ENCODE measurements at places on chromosomes 2 and 18.

DNA sequence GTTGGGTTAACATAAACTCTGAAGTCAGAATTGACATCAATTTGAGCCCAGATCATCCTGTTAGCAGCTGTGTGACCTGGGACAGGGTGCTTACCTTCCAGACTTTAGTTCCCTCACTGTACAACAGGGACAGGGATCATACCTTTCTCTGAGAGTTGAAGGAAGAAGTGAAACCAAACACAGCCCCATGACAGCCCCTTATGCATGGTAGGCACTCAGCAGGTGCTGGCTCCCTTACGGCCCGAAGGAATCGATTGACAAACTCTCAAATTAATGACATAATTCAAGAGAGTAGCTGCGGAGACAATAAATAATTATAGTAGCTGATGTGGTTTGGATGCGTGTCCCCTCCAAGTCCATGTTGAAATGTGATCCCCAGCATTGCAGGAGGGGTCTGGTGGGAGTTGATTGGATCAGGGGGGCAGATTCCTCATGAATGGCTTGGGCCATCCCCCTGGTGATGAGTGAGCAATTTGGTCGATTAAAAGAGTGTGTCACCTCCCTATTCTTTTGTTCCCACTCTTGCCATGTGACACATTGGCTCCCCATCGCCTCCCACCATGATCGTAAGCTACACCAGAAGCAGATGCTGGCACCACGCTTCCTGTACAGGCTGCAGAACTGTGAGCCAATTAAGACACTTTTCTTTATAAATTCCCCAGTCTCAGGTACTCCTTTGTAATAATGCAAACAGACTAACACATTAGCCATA lies 72.4 kb downstream of the ODC1 start:
- peak; percentile 42 for DNase-seq

DNA sequence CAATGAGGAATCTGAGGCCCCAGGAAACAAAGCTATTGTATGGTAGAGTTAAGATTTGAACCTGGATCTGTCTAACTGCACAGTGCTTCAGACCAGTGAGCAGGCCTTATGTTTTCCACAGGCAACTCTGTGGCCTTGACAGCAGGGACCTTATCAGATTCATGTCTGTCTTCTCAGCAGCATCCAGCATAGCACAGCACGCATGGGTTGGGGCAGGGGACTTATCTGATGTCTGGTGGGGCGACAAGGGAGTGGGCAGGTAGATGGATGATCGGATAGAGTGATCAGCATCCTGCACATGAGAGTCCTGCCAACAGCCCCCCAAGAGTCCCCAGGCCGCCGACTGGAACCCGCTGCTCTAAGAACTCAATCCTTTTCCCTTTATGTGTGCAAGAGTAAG lies 28.7 kb upstream of the KCNF1 start:
- no peak for DNase-seq

- DNase-seq, result peak; percentile 62
These were observed 60.7 kb downstream of the INPP4A start for GRCh38 chr2:98505311-98505808.

DNA sequence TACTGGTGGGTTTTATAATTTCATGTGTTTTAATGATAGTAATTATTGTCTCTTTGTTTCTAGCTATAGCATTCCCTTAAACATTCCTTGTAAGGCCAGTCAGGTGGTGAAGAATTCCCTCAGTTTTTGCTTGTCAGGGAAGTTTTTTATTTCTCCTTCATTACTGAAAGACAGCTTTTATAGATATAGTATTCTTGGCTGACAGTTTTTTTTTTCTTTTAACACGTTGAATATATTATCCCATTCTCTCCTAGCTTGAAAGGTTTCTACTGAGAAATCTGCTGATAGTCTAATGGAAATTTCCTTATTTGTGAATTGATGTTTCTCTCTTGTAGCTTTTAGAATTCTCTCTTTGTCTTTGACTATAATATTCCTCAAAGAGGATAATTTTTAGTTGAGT lies 46.8 kb downstream of the ASB1 start:
- no peak for DNase-seq

DNA sequence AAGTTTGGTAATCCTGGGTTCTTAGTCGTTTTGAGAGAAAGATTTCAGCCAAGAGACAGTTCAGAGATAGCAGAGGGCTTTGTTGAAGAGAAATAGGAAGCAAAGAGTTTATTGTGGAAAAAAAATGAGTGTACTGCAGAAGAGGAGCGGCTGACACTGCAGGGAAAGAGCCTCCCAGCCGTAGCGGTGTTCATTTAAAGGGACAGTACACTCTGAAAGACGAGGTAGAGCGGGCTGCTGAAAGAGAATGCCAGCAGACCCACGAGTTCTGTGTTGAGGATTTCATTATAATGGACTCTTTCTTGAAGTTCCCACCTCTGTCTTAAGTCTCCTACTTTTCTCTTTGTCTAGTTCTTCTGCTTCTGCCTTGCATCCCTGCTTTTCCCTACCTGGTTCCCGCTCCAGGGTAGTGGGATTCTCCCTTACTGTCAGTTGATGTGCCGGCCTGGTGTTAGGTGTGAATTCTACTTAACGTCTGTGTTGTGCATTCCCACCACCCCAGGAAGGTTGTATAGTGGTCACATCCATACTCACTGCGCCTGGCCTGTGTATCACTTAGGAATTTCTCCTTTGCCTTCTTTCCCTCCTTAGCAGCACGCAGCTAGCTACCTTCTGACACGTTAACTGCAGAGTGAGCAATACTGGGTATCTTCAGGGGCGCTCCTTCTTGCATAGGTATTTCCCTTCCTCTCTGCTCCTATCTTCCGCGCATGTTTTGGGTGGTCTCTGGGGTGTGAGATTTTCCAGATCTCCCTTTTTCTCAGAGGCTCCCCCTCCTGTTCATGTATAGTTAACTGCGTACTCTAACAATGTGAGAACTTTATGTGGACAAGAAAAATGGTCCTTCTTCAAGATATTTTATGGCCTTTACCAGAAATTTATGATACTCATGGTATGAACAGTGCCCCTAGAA lies 164.5 kb downstream of the PTH2R start:
- no peak for DNase-seq

DNA sequence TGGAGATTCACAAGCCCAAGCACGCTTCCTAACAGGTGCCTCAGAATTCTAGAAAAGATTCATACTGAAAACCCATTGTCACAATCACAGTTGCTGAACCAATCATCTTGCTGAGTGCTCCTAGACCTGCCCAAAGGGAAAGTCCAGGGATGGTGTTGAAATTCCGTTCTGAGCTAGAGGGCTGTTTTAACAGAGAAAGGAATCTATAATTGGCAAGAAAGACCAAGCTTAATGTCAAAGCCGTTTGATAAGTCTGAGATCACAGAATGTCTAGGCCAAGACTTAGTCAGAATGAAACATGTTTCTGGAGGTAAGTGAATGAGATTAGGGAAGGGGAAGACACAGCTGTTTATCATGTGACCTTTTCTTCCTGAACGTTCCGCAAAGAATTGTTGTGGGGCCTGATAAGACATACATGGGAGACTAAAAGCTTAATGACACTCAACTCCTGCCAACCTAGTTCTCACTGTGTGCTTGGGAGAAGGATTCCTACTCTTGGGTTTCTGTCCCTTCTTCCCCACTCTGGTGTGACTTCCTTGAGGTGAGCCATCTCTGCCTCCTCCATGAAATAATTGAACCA lies 27.5 kb downstream of the PMAIP1 start:
- no peak for DNase-seq

DNA sequence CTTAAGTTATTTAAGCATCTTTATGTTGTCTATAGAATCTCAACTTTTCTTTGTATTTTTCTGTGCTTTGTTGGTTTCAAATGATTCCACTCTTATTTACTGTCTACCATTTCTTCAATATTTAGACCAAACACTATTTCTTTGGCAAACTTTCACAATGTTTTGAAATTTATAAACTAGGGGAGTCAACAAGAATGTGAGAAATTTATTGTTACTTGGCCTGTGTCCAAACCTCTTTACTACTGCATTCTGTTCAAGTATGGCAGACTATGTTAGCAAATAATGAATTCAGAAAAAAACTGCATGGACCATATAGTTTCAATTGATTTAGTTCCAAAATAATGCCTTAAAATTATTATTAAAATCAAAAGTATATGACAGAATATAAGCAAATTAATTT lies 470.2 kb downstream of the FBXO15 start:
- no peak for DNase-seq

GRCh38 chr2:3754795-3755194 lies 51.4 kb downstream of the DCDC2C start:
- no peak for DNase-seq

GRCh38 chr2:161391737-161392506 lies 24.2 kb upstream of the TBR1 start:
- DNase-seq, result no peak

DNA sequence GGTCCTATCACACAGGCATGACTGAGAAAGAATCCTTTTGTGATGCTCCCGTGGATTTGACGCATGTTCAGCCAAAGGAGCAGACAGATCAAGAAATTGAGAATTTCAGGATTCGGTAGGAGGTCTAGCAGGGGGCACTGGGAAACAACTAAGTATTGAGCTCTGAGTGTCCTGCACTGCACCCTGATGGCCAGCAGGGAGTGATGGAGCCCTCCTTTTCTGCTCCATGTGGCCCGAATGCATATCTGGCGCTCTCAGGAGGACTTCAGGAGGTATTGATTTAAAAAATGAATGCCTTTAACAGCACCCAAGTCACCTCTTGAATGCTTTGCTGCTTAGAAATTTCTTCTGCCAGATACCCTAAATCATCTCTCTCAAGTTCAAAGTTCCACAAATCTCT lies 58.0 kb downstream of the ZNF519 start:
- no peak for DNase-seq

DNA sequence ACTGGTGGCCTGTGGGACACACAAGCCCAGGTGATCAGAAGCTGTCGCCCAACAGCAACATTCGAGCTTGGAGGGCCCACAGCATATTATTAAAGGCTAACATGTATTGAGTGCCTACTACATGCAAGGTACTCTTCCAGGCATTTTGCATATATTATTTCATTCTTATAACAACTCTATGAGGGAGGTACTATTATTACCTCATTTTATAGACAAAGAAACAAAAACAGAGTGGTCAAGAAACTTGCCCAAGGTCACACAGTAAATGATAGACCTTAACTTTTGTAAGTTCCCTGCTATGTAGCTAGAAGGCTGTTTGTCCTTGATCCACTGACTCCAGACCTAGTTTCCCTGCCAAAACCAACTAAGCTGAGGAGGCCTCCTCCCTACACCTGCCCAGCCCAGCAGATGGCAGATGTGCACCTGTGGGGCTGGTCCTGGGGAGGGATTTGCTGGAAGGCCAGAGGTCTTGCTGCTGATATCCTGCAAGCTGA lies 35.7 kb downstream of the KANSL3 start:
- peak; percentile 20 for DNase-seq

GRCh38 chr2:191230174-191230573 lies 15.0 kb upstream of the MYO1B start:
- no peak for DNase-seq

GRCh38 chr2:230537531-230537976 lies 121.6 kb downstream of the SP100 start:
- DNase-seq, result no peak

- no peak for DNase-seq
These were observed 118.5 kb downstream of the PRKCE start for GRCh38 chr2:45769854-45770576.

GRCh38 chr2:209358992-209359391 lies 64.9 kb upstream of the MAP2 start:
- DNase-seq, result no peak

GRCh38 chr18:56326336-56327072 lies 311.9 kb downstream of the TXNL1 start:
- no peak for DNase-seq

DNA sequence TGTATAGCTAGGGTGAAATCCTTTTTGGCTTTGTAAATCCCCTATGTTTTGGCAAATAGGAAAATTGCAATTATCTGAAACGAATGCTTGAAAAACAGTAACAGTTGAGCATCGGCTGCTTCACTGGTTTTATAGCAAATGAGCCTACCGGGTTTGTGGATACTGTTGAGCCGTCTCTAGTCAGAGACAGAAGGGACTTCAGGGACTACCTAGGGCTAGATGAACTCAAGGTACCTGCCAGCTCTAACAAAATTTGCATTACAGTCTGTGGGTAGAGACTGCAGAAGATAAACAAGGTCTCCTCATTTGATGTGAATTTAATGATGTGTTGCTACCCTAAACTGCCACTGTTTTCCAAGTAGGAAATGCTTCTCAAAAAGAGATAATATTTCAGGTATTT lies 101.1 kb downstream of the EML6 start:
- DNase-seq, result no peak

DNA sequence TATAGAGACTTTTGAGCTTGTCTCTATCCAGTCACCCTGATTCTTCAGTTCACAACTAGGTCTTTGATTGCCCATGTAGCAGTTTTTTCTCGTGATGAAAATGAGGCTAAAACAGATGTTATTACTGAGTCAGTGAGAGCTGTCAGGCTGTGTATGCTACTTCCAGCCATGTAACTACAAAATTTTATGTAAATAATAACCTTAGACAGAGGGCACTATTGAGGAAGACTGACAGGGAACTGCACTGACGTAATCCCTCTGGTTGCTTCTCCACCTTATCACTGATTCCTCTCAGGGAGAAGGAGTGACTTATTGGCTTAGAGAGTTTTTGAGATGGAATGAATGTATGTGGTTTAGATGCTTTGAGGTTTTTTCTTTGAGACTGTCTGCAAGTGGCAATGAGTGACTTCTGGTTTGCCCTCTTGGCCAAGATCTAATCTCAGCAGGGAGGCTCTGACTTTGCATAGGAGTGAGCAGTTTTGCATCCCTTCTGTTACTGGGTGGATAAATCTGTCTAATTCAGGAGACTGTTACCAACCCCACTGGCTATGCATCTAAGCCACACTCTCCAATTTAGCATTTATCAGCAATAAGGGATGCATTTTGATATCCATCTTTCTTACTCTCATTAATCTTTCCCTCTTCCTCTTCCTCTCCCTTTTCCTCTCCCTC lies 555.2 kb upstream of the FANCL start:
- DNase-seq, result no peak

DNA sequence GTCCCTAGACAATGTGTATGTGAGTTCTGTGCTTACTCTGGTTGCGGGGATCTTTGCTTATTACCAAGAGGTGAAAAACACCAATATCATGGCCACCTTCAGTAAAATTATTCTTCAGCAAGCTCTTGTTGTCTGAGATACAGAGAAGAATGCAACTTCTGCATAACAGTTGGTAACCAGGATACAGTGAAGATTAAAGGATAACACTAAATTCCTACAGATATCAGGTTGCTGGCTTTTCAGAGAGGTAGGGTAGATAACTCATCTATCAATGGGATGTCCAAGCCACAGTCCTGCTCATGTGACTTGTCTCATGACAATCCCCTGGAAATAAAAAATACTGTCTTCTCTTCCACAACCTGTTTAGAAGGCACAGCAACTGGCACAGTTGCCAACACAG lies 308.5 kb downstream of the TNS1 start:
- DNase-seq, result no peak
